ENCODE measurements at places on chromosomes 2 and 18. TPM values are rescaled to one million over a fixed set of nuclear protein-coding genes. Genes with fewer than 3 reads are reported as not detected.

Gene FSHR
- 0.88 TPM for total RNA-seq

Gene CCDC74B
- 5.0 TPM for total RNA-seq

DNA sequence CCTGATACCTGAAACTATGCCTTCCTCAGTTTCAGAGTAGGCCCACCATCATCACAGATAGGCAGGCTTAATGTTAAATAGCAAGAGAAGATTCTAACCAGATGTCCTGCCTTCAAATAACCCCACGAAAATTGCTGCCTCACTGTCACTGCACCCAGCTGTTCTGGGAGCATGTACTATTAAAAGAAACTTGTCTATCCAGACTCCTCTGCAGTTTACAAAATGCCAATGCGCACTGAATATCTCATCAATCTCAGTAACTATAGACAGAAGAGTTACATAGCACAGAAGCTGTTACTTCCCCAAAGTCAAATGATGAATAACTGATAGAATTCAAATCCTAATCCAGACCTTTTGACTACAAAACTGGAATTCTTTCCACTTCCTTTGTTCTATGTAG is 43.9 kb downstream of the WDR75 start:
- no peak for DNase-seq

DNA sequence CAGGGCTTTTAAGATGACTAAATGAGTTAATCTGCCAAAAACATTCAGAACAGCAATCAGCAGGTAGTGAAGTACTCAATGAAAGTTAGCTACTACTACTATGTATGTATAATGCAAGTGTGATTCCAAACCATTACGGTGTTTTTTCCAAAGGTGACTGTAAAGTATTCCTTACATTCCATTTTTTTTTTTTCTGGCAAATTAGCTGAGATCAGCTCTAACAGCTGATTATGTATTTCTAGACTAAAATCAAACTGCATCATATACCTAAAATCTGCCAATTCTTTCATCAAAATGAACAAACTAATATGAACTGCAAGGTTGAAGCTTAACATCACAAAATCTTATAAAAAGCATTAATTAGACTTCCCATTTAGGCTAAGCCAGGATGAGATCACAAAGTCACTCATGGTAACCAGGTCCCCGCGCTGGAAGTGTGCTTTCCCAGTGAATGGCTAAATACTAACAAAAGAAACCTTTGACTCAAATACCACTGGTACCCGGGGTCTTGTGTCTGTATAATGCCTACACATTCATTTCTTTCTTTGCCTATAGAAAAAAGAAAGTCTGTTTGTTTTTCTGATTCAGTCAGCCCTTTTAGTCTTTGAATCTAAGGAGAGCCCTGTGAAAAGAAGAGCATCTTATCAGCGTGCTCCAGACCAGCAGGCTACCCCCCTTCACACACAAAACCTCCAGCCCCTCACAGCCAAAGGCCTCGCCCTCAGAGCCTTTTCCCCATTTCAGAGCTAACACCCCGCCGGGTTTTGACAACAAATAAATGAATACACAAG is 88.3 kb downstream of the RBMS1 start:
- no peak for DNase-seq

GRCh38 chr2:237551071-237551574 is 15.3 kb upstream of the PRLH start:
- DNase-seq = no peak

- DNase-seq = no peak
These were observed 136.2 kb upstream of the MGAT5 start for GRCh38 chr2:134117676-134118075.

DNA sequence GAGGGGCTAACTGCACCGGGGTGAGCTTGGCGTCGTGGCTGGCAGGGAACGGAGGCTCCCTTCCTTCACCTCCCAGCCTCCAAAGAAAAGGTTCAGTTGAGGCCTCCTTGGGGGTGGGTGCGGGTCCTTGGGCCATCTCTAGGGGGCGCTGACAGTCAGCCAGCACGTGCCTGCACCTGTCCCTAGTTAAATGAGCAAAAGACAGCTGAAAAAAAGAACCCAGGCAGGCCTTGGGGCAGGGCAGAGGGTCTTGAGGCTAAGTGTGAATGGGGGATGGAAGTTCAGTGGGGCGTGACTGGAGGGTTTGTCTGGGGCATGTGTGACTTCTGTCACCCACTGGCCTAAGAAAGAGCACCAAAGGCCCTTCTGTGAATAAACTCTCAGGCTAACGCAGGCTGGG is 56.4 kb downstream of the ZFP36L2 start:
- DNase-seq = no peak

DNA sequence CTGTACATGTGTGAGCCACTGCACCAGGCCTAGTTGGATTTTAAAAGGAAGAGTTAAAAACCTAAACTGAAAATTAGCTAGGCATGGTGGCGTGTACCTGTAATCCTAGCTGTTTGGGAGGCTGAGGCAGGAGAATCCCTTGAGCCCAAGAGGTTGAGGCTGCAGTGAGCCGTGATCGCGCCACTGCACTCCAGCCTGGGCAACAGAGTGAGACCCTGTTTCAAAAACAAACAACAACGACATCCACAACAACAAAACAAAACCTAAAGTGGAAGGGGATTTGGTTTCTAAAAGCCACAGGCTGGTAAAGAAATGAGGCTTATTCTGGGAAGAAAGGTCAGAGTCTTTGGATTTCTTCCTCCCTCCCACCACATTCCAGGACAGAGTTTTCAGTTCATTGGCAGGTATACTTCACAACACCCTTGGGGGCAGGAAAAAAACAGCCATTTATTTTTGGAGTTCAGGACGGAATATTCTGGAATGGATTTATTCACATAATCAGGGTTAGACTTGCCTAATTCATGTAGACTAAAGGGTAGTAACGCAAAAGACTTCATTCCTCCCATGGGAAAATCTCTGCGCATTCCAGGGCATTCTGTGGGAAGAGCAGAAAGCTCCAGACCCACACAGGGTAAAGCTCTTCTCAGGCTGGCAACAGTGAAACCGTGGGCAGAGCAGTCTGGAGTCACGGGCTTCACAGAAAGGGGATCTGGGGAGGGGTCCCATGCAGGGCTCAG is 34.9 kb downstream of the TEX44 start:
- no peak for DNase-seq
